Iris pigment epithelial cell (primary cell): ENCODE measurements at places on chromosomes 7 and 10.

- DNase-seq: no peak
These were observed 7.4 kb downstream of the ARHGAP21 start for GRCh38 chr10:24716295-24716694.

GRCh38 chr7:147651601-147652000, 939.0 kb upstream of the C7orf33 start:
- DNase-seq: no peak

DNA sequence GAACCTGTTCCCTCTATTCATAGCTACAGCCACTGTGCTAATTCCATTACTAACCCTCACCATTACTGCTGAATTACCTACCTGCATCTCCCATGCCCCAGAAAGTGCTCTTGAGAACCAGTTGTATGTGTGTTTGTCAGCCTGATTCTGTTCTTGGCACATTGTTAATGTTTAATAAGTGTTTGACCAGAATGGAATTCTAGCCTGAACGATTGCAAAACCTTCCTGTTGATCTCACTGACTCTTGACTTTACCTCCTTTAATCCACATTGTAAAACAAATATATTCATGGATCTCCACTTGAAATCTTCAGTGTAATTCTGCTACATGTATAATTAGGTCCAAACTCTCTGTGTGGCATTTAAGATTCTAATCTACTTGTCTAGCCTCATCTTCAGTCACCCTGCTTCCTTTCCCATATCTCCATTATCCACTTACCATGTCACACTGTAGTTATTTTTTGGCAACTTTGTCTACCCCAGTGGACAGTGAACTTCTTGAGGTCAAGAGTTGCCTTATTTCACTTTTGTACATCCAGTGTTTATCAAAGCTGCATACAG, 4.9 kb downstream of the ZNF277 start:
- DNase-seq: peak; percentile 85

- peak; percentile 78 for DNase-seq
These were observed 150.1 kb upstream of the SHH start for GRCh38 chr7:155962191-155962967.

DNA sequence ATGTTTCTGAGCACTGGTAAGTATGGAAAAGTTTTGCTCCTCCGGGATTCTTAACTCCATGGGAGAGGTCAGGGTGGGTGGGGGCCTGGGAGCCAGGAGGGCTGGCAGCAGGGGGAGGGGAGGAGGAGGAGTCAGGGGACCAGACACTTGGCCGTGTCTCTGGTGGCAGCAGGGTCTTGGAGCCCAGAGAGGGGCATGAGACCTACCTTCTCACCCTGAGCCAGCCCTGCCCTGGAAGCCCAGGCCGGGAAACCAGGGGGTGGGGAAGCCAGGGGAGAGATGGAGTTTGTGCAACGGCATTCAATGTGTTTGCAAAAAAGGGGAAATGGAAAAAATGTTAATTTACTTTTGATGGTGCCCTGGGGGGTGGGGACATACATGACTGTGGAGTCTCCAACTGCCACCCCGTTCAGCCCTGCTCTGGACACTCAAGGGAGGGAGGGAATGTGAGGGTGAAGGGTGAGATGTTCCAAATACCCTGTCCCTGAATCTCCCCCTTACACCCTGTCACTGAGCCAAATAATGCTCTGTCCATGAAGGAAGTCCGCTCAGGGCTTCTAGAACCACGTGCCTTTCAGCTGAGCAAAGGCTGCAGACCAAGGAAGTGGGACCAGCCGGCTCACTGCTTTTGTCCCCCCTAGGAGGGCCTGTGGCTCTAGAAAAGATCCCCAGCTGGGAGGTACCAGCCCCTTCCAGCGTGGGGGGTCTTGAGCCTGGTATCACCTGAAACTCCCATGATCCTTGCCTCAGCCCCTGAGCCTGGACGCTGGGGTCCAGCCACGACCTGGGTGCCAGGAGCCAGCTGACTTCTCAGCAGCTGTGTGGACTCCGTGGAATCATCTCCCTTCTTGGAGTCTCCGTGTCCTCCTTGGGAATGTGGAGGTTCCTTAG, 48.3 kb downstream of the TMEM270 start:
- no peak for DNase-seq

- no peak for DNase-seq
These were observed 700.7 kb downstream of the AUTS2 start for GRCh38 chr7:70298780-70299471.

DNA sequence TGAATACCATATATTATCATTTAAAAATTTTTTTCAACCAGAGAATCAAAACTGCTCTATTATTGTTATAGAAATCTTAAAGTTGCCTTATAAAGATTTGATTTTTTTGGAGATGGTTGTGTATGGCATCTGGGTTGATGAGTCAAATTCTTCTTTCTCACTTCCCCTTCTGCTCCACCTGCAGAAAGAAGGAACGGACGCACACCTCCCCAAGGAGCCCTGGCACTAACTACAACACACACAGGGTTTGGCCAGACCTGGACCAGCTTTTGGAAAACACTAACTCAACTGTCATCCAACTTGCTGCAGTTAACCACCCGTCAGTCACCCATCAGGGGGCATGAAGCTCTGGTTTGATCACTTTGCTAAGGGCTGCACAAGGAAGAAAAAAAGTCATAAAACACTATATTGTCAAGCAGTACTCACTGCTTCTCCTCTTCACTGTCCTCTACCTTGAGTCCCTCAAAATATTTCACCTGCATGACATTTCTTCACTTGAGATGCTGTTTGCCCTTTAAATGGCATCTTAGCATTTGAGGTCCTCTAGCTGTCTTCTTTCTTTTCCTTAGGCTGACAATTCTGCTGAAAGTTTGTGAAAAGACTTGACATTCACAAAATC, 266.7 kb upstream of the PHF14 start:
- DNase-seq: no peak
